ENCODE measurements at places on chromosomes 13 and 19.

GRCh38 chr13:43516401-43516833 is 270.4 kb downstream of the ENOX1 start:
- DNase-seq = no peak

- no peak for DNase-seq
Measured at GRCh38 chr19:17005000-17005399, 21.6 kb downstream of the CPAMD8 start.

DNA sequence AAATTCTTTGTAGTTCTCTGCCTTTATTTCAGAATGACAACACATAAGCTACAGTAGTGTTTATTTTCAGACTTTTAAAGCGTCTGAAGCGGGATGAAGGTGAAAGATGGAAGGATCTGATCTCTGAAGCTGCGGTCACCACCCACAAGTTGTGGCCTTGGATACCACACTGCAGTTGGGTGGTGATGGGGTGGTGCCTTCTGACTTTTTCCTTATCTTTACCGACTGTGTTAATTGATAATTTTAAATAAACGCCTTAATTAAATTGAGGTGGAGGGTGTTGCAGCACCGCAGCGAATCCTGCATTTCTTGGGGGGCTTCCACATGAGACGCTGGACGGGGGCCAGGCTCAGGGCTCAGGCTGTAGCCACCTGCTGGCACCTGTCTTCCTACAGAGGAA is 1.3 kb downstream of the TFDP1 start:
- no peak for DNase-seq

DNA sequence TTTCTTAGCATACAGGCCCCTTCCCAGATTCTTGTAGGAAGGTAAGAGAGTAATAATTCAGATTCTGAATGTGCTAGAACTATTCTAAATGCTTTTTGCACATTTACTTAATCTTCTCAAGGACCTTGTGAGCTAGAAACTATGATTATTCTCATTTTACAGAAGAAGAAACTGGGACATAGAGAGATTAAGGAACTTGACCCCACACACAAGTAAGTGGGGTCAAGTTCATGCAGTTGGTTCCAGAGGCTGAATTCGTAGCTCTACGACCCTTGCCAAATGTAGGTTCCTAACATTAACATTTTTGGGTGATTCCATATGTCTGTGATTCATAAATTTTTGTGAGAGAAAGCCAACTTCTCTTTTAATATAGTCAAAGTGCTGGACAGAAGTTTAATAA is 238.1 kb downstream of the LACC1 start:
- no peak for DNase-seq

- DNase-seq = no peak
Measured at GRCh38 chr13:39835253-39835652, 179.8 kb downstream of the COG6 start.

DNA sequence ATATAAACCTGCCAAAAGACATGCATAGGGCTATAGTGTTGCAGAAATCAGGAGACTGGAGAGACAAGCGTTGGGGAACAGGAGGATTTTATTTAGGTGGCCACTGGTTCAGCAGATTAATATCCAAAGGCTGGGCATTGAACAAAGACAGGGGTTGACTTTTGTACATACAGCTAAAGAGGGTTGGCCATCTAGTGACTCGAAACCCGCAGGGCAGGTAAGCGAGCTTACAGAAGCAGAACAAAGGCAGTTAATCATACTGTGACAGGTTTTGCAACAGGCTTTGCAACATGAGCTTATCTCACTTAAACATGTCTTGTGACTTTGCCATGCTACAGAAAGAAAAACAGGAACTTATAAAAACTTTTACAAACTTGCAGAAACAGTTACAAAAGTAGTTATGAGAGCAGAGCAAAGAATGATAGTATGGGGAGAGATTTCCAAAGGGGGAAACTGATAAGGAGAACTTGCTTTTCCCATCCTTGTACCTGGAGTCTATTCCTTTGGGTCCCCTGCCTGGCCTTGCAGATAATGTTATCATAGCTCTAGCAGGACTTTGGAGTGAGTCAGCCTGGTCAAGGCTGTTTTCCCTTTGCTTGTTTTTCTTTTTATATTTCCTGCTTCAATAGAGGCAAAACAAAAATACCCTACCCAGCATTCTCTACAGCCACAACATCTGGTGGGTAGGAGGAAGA is 234.2 kb downstream of the PCDH17 start:
- DNase-seq = no peak

GRCh38 chr13:99237981-99238662 is 20.1 kb downstream of the GPR18 start:
- DNase-seq = no peak

- no peak for DNase-seq
Measured at GRCh38 chr13:73998631-73999030, 135.6 kb downstream of the KLF12 start.

- peak; percentile 81 for DNase-seq
Measured at GRCh38 chr13:78121459-78122348, 203.1 kb upstream of the EDNRB start.

Data from ELR (cell line).